T-helper 1 cell treated with Interleukin-12 subunit alpha and Interleukin-12 subunit beta and Interleukin-4 antibody, amounts not matched to agents 30 ng/mL and 1 ng/mL, for 36 hours (primary cell): ENCODE measurements at places on chromosomes 13 and 19. TPM values are rescaled to one million over a fixed set of nuclear protein-coding genes. Genes with fewer than 3 reads are reported as not detected.

The PRR22 gene
- total RNA-seq = 5.0 and 5.3 TPM in 2 replicates

The TMC4 gene
- total RNA-seq = 4.6 and 4.9 TPM in 2 replicates

The ZNF135 gene
- total RNA-seq = 0.12 TPM in 1 of 2 replicates, not detected in the other

The CCDC9 gene
- 35.4 and 36.9 TPM in 2 replicates for total RNA-seq

The TMEM238 gene
- total RNA-seq = 11.8 and 14.8 TPM in 2 replicates

The CD209 gene
- total RNA-seq = not detected in 2 replicates

The CRX gene
- total RNA-seq = not detected in 2 replicates

The TEAD2 gene
- not detected in 2 replicates for total RNA-seq

The ZNF667 gene
- not detected in 2 replicates for total RNA-seq
